ENCODE measurements at places on chromosomes 3 and 15.
A peak's percentile ranks its signal among the peaks of the same experiment; 100 is the strongest.

- no peak for DNase-seq
These were observed 23.4 kb downstream of the RHOA start for GRCh38 chr3:49388289-49388820.

- no peak for DNase-seq
These were observed 105.8 kb upstream of the SELENOK start for GRCh38 chr3:53997476-53997875.

- DNase-seq = no peak
These were observed 62.7 kb upstream of the BNIP2 start for GRCh38 chr15:59751552-59752413.

DNA sequence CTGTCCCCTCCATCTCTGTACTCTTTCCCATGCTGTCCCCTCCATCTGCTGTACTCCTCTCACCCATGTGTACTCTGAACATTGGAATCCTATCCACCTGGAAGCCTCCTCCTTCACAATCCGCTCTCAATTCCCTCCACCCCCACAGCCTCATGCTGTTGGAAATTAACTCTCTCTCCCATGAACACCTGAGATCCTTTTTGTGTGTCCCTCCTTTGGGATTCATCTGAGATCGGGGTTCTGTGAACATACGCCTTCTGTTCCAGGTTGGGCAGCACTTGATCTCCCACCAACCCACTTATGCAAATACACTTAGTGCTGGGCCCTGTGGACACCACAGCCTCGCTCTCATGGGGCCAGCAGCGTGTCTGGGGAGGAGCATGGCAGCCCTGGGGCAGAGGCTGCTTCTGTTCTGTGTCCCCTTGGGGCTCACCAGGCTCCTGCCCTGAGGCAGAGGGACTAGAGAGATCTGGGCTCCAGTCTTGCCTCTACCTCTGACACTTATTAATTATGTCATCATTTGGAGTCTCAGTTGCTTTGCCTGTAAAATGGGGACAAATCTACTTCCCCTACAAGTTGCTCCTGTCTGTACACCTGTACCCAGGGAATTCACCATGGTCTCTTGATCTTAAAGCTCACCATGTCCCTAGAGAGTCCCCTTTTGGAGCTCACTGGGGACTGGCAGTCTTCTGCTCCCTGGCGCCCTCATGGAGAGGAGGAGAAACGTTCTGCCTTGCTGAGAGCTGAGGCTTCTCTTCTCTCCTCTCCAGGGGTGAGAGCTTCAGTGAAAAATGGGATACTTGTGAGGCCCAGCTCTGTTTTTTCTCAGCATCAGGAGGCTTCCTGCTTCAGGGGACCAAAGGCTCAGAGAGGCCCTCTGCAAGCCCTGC lies 42.7 kb downstream of the ITGA11 start:
- DNase-seq = no peak

- DNase-seq = no peak
These were observed 55.8 kb upstream of the VILL start for GRCh38 chr3:37934631-37935289.

DNA sequence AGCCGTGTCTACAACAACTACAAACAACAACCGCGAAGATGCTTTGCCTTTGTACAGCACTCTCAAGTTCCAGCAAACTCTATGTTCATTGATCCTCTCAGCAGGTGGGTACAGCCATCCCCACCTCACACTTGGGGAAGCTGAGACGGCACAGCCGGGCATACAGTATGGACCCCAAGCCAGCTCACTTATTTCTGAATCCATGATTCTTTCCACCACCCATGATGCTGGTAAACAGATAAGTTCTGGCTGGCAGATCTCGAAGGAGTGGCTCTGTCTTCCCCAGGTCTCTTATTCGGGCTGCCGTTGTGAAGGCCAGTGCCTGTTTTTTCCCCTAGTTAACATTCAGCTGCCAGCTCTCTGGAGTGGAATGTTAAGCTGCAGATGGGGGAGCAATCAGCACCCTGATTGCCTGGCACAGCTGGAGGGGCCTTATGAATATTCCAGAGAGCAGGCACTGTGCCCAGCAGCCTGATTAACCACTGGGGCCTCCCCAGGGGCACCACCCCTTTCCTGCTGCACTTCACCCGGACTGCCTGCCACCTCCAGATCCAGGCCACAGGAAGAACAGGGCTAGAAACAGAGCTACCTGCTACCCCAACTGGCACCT lies 73.2 kb downstream of the CORO2B start:
- no peak for DNase-seq

GRCh38 chr15:48402427-48403177 lies 71.4 kb downstream of the DUT start:
- DNase-seq = peak; percentile 55

- peak; percentile 49 for DNase-seq
These were observed 801 bp upstream of the CDAN1 start for GRCh38 chr15:42737529-42738328.

DNA sequence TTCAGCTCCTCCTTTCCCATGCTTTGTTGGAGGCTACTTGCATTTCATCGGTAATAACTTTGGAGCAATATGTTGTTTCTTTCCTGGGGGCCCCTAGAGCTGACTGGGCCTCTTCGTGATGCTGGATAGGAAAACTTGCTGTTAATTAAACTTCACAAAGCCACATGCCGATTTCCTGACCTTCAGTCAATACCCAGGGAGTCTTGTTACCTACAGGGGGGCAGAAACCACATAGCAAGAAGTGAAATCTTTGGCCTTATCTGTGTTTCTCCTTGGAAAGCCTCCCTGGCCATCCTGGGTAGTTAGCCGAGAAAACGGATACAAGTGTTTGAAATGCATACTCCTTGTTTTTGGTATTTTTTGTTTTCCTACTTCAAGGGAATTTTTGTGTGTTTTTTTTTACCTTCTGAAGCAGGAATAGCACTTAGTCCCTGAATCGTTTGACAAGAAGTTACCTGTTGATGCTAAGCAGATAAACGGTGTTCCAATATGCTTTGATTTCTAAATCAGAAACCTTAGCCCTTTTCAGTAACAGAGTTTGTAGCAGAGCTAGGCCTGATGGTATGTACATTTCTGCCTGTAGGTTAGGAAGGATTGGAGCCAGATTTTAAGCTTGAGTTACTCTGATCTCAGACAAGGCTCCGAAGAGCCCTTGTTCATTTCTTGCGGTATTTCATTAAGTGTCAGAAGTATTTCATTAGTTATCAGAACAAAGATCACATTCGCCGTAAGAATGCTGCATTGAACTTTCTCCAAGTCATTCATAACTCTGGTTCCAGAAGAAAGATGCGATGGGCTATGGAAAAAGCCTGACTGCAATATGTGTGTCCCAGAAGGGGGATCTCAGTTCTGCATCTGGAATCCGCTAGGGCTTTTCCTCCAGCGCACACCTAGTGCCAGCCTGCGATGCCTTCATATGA lies 111.5 kb downstream of the THSD4 start:
- DNase-seq = peak; percentile 57

GRCh38 chr3:88259045-88259444 lies 109.3 kb downstream of the C3orf38 start:
- DNase-seq = no peak

DNA sequence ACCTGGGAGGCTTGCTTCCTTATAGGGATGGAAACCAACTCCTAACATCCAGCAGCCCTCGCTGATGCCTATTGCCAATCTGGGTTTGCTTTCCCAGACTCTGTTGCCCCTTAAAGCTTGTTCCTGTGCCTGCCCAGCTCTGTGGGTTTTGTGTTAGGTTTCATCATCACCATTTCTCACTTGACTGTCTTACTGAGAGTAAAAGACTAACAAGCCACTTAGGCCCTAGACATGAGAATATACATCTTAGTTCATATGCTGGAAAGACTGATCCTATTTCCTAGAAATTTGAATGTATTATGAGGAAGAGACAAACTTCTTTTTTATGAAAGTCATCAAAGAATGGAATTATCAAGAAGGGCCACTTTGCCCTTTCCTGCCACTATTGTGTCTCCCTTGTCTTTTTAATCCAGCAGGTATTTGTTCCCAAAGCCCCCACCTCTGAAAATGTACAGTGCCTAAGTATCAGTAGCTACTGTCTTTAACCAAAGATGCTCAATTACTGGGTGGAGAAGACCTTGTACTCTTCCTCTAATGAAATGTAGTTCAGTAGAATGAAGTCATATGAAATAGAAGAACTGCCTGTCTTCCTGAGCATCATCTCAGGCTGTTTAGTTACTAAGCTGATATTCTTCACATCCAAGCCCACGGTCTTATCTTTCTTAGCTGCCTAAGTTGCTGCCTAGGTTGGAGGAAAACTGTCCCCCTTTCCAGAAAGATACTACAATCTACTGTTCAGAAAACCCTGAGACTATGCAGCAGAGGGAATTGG lies 59.8 kb upstream of the ZPLD1 start:
- DNase-seq = no peak

DNA sequence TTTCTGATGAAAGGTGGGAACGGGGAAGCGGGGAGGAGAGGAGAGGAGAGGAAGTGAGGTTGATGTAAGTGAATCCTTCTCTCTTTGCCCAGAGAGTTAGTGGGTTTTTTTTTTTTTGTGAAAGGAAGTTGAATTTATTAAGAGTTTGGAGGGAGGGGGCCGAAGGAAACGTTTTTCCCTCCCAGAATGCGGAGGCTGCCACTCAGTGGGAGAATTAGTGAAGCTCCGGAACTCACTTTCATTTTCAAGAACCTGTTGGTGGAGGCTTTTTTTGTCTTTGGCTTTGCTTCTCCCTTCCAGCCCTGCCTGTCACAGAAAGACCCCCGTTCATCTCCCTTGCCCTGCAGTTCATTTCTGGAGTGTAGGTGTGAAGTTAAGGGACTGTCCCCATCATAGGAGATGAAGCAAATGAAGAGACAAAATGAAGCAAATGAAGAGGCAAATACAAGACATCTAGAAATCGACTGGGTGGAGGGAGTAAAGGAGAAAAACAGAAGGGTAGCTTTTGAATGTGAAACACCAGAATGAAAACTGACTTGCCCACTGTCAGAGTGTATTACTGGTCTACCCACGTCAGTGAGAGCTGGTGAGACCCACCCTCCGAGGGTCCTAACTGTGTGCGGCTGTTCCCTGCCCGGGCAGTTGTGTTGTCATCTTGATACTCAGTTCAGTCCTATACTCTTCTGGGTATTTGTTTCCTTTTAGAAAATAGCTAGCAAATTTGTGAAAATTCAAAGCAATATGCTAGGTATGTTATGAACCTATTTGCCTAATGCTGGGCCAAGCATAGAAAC lies 91.5 kb downstream of the ITPR1 start:
- DNase-seq = no peak

DNA sequence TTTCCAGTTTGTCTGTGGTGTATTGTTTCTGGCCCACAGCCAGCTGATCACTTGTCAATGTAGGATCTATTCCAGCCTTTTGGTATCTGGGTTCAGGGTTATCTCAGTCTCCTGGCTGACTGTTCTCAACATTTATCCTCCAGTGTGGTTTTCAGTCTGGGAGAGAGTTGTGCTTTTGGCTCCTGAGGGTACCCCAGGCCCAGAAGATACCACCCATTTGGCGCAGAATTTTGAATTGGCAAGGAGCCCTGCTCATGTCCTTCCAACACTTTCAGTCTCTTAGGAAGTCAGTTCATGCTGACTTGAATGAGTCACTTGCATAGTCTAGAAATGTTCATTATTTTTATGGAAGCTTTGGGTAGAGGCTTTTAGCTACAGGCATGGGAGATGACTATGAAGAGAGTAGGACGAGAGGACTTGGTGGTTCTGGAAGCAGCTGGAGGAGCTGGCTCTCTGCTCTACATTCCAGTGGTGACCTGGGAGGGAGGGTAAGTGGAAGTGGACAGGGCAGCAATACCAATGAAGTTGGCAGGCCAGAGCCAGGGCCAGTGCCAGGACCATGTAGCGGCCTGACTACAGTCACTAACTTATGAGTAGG lies 7.2 kb downstream of the POLR2H start:
- DNase-seq = no peak

GRCh38 chr3:25273582-25274171 lies 154.4 kb upstream of the RARB start:
- no peak for DNase-seq

DNA sequence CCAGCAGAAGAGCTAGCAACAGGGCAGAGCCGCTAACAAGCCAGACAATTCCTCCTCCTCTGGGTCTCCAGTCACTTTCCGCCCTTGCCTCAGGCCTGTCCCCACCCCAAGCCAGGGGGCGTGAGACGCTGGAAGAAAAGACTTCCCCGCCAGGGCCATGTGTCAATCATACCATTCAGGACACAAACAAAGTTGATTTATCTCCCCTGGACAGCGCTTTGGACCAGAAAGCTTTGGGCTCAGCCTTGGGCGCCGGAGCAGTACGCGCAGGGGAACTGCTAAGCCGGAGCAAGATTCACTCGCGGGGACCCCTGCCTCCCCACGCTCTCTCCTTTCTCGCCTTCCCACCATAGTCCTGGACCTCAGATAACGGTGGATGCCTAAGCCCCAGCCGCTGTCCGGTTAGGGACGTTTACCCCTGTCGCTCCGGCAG lies 479 bp downstream of the LRRC2 start:
- DNase-seq = no peak

- peak; percentile 38 for DNase-seq
These were observed at the start of gene ADCY5 for GRCh38 chr3:123448536-123449101. Gene ADCY5, minus strand, starts transcription at chr3:123449090. Its CDS starts 545 bp downstream, at chr3:123448545.

DNA sequence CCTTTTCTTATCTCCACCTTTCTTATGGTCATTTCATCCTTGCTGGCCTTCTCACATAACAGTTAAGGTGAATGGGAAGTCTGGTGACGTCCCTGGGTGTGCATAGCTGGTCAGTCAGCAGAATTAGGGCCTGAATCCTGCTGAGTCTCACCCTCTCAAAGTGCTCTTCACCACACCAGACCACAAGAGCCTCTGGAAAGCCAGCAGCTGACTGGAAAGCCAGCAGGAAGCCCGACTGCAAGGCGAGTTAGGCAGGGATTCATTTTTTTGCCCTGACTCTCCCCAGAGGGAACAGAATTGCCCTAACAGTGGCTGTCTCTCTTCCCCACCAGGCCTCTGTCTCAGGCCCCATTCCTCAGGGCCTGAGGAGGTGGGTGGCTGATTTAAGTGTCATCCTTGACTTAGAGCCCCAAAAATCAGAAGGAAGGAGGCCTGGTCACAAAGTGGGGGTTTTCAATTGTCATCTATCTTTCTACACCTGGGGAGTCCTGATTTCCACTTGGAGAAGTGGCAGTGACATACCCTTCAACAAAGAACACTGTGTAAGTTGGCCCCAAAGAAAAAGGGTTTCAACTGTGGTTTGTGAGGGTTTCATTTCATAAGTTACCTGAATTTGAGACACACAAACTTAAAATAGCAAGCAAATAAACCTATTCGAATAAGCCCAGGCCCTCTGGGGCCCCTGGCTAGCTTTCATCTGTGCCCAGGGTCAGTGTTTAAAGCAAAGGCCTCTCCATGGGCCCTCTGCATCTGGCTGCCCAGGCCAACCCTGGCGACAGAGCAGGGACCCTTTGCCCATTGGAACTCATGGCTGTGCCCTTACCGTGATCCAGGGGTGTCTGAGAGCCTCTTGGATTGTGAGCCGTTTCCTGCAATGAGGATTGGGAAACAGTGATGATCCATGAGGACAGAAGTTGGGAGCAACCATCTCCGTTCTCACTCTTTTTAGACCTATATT lies 90.5 kb upstream of the HERC1 start:
- DNase-seq = no peak

- no peak for DNase-seq
These were observed 106.4 kb upstream of the SLC2A2 start for GRCh38 chr3:171132873-171133272.

- no peak for DNase-seq
These were observed 540.8 kb downstream of the SI start for GRCh38 chr3:164537485-164537884.

GRCh38 chr3:35919160-35919559 lies 279.8 kb downstream of the ARPP21 start:
- no peak for DNase-seq

- DNase-seq = no peak
These were observed 1.5 kb upstream of the MGA start for GRCh38 chr15:41658689-41659088.

GRCh38 chr3:107235928-107236315 lies 141.3 kb upstream of the CCDC54 start:
- DNase-seq = peak; percentile 74
